SJCRH30 (cell line): ENCODE measurements at places on chromosomes 3 and 15. TPM values are rescaled to one million over a fixed set of nuclear protein-coding genes. Genes with fewer than 3 reads are reported as not detected.

Gene ITIH1
- total RNA-seq, result 0.04 TPM in 1 of 2 replicates, not detected in the other

Gene FBXW12
- 0.30 and 0.35 TPM in 2 replicates for total RNA-seq

- no peak for DNase-seq
- no peaks in the 10 kb centered on the region for H3K4me1 ChIP-seq
- H3K36me3 ChIP-seq, result no peaks in the 10 kb centered on the region
Observed at GRCh38 chr15:27646531-27646930, 452.6 kb downstream of the OCA2 start.

DNA sequence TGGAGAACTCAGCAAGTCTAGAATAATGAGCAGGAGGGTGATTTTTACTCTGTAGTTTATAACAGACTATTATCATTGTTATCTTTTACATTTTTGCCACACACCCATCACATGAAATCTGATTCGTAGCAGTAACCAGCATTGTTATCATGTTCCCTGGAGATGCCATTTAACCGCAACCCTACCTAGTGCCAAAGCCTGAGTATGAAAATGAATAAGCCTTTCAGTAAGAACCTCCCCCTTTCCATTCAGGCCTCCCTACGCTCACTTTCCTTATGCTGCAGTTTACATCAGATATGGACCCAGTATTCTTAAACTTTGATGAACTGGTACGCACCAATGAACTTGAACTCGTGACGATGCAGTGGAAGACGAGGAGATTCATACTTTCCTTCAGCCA, 158.7 kb upstream of the SPRED1 start:
- no peaks in the 10 kb centered on the region for H3K4me1 ChIP-seq
- DNase-seq, result peak; percentile 10
- H3K4me3 ChIP-seq, result no peak overlapping the region

DNA sequence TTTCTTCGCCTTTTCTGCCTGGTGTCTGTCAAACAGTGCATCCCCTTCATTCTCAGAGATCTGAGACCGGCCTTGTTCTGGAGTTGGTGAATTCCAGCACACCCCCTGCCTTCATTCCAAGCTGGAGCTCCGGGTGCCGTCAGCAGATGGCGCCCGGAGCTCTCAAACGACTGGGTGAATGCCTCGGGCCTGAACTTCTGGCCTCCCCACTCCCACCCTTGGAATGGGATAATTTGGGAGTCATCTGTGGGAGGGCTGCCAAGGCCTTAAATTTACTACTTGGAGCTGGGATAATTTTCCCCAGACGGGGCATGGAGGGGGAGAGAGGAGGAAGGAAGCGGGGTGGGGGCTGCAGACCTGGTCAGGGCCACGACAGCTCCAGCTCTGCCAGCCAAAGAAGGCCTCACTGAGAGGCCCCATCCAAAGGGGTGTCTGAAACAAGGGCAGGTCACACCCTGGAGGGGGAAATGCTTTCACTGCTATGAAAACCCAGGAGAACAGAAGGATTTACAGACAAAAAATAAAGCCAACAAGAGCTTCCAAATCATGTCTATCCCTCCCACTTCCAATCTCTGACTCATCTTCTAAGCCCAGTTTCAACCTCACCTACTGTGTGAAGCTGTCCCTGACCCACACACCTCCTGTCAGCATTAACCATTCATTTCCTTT, 187.9 kb downstream of the OPA1 start:
- H3K4me3 ChIP-seq, result no peak overlapping the region
- no peaks in the 10 kb centered on the region for H3K36me3 ChIP-seq
- H3K27me3 ChIP-seq, result 0 out of 2 replicates have a peak, but pooled peaks cover 4% of the 10 kb centered on the region
- H3K27ac ChIP-seq, result no peak overlapping the region
- peaks cover 10% of the 10 kb centered on the region for H3K4me1 ChIP-seq
- peak; percentile 73 for DNase-seq

Gene FANCD2OS
- total RNA-seq, result not detected in 2 replicates

DNA sequence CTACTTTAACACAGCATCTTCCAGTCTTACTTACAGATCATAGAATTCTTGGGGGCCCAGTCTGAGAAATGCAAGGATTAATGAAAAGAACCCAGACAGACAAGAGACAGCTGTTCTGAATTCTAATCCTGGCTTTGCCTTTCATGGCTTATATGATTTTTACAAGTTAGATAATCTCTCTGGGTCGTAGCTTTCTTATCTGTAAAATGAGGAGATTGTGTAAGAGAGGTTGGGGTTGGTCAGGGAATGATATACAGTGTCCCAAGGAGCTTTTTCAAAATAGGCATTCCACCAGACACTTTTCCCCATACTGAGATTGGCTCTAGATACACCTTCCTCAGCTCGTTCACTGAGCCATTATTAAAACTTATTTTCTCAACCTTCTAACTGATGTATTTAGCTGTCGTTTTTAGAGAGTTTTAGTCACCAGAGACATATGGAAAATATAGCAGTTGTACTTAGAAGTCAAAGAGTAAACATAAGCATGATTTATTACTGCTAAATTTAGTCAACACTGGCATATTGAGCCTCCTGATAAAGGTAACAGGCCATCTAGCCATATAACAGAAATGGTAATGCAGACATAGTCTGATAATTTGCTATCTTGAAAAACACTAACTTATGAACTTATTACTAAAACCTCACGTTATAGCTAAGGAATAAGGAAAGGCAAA, 163.0 kb upstream of the MLF1 start:
- H3K4me3 ChIP-seq, result no peak overlapping the region
- no peak overlapping the region for H3K27ac ChIP-seq
- peak; percentile 33 for DNase-seq
- H3K27me3 ChIP-seq, result no peaks in the 10 kb centered on the region
- H3K36me3 ChIP-seq, result no peaks in the 10 kb centered on the region

GRCh38 chr15:89823836-89824606, 9.4 kb upstream of the ANPEP start:
- no peak overlapping the region for H3K4me3 ChIP-seq
- no peaks in the 10 kb centered on the region for H3K36me3 ChIP-seq
- no peak overlapping the region for H3K27ac ChIP-seq
- DNase-seq, result no peak
- no peaks in the 10 kb centered on the region for H3K27me3 ChIP-seq
- H3K4me1 ChIP-seq, result peaks cover 15% of the 10 kb centered on the region; the same call in 1 of the 2 replicates

GRCh38 chr3:33848624-33849347, 50.4 kb downstream of the PDCD6IP start:
- H3K27me3 ChIP-seq, result no peaks in the 10 kb centered on the region
- no peaks in the 10 kb centered on the region for H3K36me3 ChIP-seq
- H3K4me1 ChIP-seq, result no peaks in the 10 kb centered on the region
- no peak for DNase-seq
- H3K4me3 ChIP-seq, result no peak overlapping the region
- H3K27ac ChIP-seq, result no peak overlapping the region

DNA sequence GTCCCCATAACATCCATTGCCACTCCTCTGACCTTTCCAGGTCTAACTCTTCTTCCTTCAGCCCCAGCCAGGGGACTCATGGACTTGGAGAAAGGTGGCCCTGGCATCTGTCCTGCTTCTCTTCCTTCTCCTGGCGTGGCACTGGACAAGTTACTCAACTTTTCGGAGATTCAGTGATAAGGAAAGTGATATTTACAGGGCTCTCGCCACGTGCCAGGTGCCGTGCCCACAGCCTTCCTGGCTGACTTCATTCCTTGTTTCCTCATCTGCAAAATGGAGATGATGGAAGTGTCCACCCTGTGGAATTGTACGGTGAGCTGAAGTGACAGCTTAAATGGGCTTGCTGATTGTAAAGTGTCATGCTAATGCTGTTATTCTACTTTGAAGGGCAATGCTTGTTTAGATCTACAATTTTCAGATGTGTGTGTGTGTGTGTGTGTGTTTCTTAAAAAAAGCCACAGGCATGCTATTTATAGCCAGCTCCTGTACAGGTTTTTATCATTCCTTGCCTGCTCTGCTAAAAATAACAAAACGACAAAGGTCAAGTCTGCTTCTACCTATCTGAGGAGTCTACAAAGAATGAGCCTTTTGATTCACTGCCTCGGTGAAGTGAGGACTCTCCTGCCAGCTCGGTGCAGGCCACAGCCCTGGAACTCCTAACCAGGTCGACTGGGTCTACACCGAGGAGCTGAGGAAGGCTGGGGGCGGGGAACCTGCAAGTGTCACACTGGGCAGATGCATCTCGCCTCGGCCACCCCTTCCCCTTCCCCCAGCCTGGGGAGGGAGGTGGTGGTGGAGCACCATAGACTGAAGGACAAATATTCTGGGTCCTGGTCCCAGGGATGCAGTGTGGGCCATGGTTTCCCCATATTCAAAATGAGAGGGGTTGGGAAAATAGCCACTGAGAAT, 11.4 kb upstream of the ATP2B2 start:
- no peak overlapping the region for H3K27ac ChIP-seq
- H3K4me3 ChIP-seq, result no peak overlapping the region
- DNase-seq, result no peak
- H3K4me1 ChIP-seq, result no peaks in the 10 kb centered on the region

- H3K4me1 ChIP-seq, result no peaks in the 10 kb centered on the region
- DNase-seq, result no peak
- H3K27ac ChIP-seq, result no peak overlapping the region
- no peaks in the 10 kb centered on the region for H3K36me3 ChIP-seq
- no peak overlapping the region for H3K4me3 ChIP-seq
Observed at GRCh38 chr15:36208868-36209582, 370.4 kb upstream of the CDIN1 start.

GRCh38 chr3:104291878-104292277, 1074.8 kb upstream of the ALCAM start:
- H3K27ac ChIP-seq, result no peak overlapping the region
- no peak overlapping the region for H3K4me3 ChIP-seq
- no peak for DNase-seq
- H3K36me3 ChIP-seq, result no peaks in the 10 kb centered on the region
- H3K27me3 ChIP-seq, result no peaks in the 10 kb centered on the region
